ENCODE measurements at places on chromosomes 12 and 14.

GRCh38 chr12:53484686-53485575, 14.3 kb downstream of the MAP3K12 start:
- DNase-seq = no peak

DNA sequence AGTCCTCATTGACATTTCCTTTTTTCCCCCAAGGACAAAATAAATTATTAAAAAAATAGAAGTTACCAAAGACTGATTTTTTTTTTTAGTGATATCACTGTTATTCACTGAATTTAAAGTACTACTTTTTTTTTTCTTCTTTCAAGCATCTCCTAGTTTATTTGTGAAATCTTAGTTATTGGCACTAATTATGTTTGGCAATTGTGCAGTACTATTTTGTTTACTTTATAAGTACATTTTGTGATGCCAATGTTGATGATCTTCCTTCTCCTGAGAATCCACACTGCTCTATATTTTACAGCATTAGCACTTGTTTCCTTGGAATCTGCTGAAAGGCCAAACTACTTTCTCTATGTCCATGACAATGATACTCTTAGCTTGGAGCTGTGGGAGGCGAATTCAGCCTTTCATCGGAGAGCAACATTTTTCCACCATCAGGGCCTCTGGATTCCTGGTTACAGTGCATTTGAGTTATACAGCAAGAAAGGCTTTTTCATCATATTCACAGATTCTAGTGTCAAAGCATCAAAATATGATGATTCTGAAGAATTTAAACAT, 123.8 kb upstream of the PTPRQ start:
- no peak for DNase-seq

DNA sequence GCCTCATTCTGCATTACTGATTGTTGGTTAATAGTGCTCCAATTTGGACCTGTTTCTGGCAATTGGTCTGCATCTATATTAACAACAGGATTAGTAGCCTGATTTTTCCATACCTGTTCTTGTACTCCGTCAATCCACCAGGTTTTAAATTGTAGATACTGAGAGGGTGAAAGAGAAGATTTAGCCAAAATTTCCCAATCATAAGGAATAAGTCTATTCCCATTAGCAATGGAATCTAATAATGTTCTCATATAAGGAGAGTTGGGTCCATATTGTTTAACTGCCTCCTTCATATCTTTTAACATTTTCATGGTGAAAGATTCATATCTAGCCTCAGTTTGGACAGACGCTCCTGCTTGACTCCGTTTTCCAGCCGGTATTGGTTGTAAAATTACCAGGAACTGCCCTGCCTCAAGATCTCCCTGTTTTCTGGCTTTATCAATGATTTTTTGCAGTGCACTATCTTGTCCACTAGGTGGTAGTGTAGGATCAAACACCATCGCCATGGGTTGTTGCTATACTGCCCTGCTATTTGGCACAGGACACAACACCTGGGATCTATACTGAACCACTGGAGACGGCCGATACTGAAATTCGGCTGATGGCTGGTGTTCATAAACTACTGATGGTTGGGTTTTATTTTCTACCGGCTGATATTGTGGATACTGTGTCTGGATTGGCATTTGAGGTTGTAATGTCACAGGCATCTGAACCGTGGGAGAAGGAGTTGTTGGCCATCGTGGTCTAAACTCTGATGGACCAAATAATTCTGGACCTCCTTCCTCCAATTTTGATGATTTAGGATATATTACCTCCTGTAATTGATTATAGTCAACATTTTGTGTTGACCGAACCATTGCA, 25.2 kb downstream of the DHRS4L2 start:
- DNase-seq = no peak

- no peak for DNase-seq
Observed at GRCh38 chr12:27524494-27524835, 459 bp downstream of the PPFIBP1 start.

GRCh38 chr12:20096430-20096829, 271.9 kb upstream of the PDE3A start:
- no peak for DNase-seq

DNA sequence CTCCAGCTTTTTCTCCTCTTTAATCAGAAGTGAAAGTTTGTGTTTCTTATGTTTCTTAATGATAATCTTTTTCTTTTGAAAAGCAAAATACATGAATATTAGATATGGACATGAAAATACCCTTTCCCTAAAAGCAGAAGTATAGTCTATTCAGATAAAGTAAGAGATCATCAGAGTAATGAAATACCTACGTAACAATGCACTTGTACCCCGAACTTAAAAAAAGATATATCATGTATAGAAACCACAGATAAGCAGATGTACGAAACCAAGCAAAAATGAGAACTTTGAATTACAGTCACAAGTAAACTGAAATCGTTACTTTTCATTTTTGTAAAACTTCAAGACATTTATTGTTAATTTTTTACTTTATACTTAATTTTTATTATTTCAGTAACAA, 1.5 kb upstream of the GPR65 start:
- DNase-seq = no peak

DNA sequence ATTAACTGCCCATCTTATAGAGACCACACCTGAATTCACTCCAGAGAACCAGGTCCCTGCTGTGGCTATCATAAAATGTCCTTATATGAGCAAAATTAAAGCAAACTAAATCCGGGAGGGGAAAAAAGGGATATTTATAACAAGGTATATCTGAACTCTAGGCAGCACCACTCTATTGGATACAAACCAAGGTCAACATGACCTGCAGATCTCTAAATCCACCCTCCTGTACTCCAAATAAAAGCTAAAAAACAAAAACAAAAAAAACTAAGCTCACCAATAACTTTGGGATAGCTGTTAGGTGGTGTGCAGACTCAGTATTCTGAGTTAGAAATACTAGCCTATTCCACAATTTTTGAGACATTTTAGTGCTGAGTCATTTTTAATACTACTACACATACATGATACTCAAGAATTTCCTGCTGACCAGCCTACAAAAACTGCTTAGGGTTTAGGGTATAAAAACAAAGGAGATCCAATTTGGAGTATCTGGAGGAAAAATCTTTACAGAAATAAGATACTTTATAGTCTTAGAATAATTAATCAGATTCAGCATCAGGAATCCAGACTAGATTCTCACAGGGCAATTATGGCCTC, 46.6 kb upstream of the LTBP2 start:
- DNase-seq = no peak

- no peak for DNase-seq
Observed at GRCh38 chr12:112809684-112810083, 18.1 kb downstream of the RPH3A start.

- no peak for DNase-seq
Observed at GRCh38 chr14:24159777-24160498, 1.1 kb upstream of the IRF9 start.

DNA sequence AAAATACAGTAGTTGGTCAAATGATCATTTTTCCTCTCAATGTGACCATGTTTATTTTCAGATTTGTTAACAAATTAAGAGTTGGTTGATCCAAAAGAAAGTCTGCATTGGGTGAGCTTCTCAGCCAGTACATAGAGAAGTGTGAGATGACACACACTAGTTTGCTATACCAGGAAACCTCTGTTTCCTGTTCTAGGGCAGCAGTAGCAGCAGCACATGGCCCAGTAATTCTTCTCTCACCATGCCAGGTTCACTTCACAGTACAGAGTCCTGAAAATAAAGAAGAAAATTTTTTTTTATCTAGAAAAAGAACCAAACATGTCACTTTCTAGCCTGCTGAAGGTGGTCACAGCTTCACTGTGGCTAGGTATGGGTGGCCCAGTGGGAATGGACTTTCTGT, 250.2 kb upstream of the OR4E1 start:
- no peak for DNase-seq

DNA sequence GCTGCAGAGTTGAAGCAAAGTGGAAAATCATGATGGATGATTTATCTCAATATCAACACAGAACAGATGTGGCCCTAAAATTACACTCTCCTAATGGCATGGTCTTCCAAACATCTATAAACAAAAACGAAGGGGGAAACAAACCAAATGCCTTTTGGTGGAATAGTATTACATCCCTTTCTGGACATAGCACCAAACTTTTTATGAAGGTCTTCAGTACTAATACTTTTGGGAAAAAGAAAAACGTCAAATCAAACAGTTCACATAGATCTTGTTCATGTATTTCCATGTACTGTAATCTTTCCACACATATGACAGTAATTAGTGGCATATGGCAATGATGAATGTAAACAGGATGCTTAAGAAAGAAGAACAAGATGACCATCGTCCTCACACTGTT, 22.9 kb upstream of the ANAPC7 start:
- DNase-seq = no peak

- DNase-seq = no peak
Observed at GRCh38 chr12:268483-268840, 5.8 kb upstream of the SLC6A13 start.

DNA sequence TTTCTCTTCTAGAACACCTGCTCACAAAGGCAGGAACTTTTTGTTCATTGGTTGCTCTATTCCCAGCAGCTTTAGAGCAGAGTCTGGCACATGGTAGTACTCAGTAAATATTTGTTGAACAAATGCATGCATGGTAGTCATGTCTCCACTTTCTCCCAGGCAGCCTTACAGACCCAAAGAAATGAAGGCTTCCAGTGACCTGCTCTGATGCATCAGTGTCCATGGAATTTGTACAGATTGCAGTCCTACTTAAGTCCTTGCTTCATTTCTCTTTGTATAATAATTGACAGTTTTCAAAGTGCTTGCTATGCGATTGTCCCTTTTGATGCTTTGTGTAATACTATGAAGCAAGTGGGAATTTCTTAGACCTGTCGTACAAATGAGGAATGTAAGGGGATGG, 119.6 kb downstream of the DERA start:
- no peak for DNase-seq
